ENCODE measurements at places on chromosomes 13 and 19.

DNA sequence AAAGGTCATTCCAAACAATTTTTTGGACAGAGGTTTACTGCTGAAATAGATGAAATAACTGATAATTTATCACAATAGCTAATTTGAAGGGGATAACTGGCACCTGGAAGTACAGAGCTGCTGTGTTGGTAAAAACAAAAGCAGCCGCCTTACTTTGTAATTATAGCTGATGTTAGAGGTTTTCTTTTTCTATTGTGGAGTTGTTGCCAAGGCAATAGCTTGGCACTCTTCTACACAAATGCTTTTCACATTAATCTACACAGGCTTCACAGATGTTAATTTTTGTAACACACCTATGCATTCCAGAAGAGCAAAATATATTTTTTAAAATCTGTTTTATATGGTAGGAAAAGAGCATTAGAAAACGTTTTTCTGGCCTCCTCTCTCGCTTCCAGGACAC is 56.9 kb downstream of the LACC1 start:
- no peak overlapping the region for H3K4me3 ChIP-seq
- H3K27me3 ChIP-seq = peaks cover 22% of the 10 kb centered on the region
- no peak for DNase-seq
- H3K36me3 ChIP-seq = no peaks in the 10 kb centered on the region
- H3K4me1 ChIP-seq = no peaks in the 10 kb centered on the region

GRCh38 chr19:12794196-12794941 is 3.1 kb downstream of the JUNB start:
- peaks cover 36% of the 10 kb centered on the region for H3K36me3 ChIP-seq
- peak overlapping the region; percentile 84 for H3K4me3 ChIP-seq
- DNase-seq = peak; percentile 73
- no peaks in the 10 kb centered on the region for H3K27me3 ChIP-seq
- H3K27ac ChIP-seq = peak overlapping the region; percentile 92

DNA sequence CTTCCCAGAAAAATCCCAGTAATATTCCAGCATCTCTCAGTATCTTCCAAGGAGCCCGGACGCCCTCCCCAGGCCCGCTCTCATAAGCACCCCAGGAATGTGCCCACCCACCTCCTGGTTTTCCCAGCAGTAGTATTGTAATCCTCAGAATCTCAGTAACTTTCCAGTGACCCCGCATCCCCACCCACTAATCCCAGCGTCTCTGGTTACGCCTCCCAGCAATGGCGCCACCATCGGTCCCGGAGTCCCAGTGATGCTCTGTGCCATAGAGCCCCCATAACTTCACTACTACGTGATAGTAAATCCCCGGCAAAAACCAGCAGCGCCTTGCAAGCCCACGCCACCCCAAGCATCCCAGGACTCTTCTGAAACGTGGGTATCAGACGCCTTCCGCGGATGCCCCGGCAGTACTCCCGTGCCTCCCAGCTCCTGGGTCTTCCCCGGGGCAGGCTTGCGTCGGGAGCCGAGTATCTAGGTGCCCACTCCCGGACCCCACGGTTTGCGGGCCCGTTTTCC is 928 bp upstream of the PNPLA6 start:
- peaks cover 23% of the 10 kb centered on the region for H3K36me3 ChIP-seq
- H3K27me3 ChIP-seq = no peaks in the 10 kb centered on the region
- H3K27ac ChIP-seq = peak overlapping the region; percentile 80
- peaks cover 13% of the 10 kb centered on the region for H3K4me1 ChIP-seq
- DNase-seq = peak; percentile 78
- peak overlapping the region; percentile 96 for H3K4me3 ChIP-seq

DNA sequence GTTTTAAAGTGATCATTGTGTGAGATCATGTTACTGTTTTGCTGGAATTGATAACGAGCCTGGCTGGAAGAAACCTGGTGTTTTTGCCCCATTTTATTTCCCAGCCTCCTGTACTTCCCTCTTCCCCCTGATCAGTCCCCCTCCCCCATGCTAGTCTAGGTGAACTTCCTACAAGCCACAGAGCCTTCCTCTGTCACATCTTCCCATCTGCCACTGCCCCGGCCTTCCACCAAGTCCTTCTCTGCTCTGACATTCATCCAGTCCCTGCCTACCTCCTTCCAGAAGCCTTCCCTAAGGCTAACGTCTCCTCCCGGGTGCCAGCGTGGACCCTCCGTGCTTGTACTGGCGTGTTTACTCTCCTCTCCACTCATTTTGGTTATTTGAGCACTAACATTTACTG is 14.3 kb downstream of the FARP1 start:
- H3K27ac ChIP-seq = no peak overlapping the region
- no peak overlapping the region for H3K4me3 ChIP-seq
- H3K4me1 ChIP-seq = no peaks in the 10 kb centered on the region
- DNase-seq = no peak

Measured in activated CD4-positive, alpha-beta T cell treated with anti-CD3 and anti-CD28 coated beads, Interleukin-2, amount 10 ng/mL, durations not matched to agents 24 days and 14 days (primary cell).